ENCODE measurements at places on chromosomes 1 and 21.
A peak's percentile ranks its signal among the peaks of the same experiment; 100 is the strongest.

DNA sequence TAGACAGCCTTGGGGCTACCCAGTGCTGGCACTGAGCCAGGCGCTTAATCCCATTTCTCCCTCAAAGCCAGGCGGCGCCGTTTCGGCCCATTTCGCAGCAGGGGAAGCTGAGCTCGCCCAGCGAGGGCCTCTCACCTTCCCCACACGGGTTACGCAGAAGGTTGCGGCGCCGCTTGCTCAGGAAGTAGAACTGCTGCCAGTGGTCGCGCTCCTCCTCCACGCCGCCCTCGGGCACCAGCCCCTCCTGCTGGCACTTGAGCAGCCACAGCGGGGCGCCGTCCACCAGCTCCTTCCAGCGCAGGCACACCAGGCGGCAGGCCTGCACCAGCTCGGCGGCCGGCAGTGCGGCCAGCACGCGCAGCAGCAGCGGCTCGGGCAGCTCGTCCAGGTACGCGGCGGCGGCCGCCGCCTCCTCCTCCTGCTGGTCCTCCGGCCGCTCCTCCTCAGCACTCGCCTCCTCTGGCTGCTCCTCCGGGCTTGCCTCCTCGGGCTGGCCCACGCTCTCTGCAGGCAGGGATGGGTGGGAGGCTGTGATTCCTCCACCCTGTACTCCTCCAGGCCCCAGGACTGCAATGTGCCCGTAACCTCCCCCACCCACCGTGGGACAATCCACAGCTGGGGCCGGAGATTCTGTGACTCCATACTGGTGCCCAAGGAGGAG is 3.8 kb downstream of the FBXO2 start:
- DNase-seq, result peak; percentile 93

- DNase-seq, result no peak
These were observed 34.2 kb upstream of the VTCN1 start for GRCh38 chr1:117244971-117245370.

GRCh38 chr1:85220756-85221201 is 20.0 kb upstream of the SYDE2 start:
- no peak for DNase-seq

GRCh38 chr1:216700779-216701178 is 22.4 kb downstream of the ESRRG start:
- no peak for DNase-seq

DNA sequence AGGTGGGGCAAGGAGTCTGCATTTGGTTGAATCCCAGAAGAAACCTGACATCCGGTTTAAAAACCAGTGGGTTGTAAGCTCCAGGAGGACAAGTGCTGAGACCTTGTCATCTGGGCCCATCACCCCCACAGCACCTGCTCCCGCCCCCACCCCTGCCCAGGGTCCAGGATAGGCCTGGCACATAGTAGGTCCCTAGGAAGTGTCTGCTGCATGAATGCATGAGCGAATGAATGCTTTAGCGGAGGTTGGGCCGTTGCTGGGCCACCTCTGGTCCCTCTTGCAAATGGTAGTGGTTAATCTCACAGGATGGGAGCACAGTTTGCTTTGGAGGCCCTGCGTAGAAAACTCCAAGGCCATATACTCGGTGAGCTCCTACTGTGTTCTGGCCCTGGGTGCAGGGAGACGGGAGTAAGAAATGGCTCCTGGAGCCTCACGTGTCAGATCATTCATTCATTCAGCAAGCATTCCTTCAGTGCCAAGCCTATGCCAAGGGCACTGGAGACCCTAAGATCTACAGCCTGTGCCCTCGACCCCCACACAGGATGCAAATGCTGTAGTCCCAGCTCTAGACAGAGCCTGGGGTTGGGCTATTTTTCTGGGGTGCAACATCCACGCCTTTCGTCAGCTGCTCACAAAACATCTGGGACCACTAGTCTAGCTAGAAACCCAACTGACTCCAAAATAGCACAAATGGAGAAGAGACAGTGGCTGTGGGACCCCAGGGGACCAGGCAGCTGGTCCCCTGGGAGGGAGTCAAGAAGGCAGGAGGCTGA is 28.9 kb downstream of the EPHA2 start:
- DNase-seq, result no peak

DNA sequence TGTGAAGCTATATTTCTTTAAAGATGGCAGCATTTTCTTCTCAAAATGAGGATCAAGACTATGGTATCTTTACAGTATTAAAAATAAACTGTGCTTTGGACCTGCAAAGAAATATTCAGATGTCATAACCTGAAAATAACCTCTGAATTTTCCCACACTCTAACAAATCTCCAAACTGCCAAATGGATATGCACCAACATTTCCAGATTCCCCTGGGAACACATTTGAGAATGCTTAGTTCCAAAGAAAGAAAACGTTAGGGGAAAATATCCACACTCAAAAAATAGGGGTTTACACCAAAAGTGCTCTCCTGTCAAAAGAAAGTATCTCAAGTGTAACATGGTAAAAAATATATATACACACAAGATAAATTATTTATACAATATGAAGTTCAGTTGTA is 69.1 kb upstream of the ARHGAP29 start:
- no peak for DNase-seq

- no peak for DNase-seq
These were observed 110.3 kb upstream of the WNT4 start for GRCh38 chr1:22253012-22253790.

- no peak for DNase-seq
These were observed 21.6 kb upstream of the PTP4A2 start for GRCh38 chr1:31959521-31960340.

DNA sequence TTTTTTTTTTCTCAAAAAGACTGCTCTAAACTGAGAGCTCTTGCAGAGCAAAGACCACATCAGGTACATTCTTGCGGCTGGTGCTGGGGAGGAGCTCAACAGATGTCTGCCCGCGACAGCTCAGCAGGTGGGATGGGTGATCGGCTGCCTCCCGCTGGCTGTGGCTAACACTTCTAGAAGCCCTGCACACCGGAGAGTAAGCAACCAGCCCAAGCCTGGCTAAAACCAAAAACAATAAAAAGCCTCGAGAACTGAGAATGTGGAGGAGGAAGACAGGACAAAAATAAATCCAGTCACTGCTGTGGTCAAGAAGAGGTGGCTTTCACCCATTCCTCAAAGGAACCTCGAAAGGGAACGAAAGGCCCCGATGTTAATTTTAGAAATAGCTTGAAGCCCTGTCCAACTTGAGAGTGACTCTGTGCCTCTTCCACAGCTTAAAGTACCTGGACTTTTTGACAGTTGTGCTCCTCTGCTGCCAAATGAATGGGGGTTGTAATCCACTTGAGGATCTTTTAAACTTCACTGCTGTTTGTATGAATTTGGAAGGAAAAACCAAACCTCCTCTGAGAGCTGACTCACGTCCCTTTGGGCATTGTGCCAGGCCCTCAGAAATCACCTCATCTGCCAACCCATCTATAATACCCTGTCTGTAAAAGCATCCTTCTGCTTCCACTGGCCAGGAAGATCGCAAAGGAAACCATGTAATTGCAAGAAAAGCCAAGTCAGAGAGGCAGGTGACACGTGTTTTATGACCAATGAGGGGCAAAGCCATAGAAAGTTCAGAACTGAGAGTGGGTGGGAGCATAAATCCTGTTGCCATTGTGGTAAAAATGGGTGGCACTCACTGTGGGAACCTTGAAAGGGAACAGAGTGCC is 78.6 kb downstream of the KCNN3 start:
- DNase-seq, result peak; percentile 93

GRCh38 chr21:38367646-38368045 is 110.9 kb downstream of the KCNJ15 start:
- no peak for DNase-seq

DNA sequence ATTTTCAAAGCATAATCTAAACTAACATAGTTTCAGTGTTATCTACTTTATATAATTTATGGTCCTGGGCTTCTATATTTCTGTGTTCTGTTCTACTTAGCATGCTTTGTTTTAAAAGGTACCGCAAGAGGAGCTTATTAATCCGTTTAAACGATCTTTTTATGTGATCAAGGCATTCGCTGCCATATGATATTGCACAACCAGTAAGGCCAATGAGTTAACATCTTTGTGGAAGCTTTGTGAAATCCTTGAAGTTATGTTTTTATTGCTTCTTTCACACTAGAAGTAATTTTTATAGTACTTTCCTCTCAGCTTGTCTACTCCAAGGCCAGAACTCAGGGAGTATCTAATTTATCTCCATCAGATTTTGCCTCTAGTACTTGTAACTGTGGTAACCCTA is 8.9 kb downstream of the LRRC8C start:
- no peak for DNase-seq

GRCh38 chr1:24535021-24535424 is 20.9 kb upstream of the NCMAP start:
- peak; percentile 85 for DNase-seq

GRCh38 chr1:13583966-13584791 is 547 bp downstream of the PDPN start:
- DNase-seq, result no peak

DNA sequence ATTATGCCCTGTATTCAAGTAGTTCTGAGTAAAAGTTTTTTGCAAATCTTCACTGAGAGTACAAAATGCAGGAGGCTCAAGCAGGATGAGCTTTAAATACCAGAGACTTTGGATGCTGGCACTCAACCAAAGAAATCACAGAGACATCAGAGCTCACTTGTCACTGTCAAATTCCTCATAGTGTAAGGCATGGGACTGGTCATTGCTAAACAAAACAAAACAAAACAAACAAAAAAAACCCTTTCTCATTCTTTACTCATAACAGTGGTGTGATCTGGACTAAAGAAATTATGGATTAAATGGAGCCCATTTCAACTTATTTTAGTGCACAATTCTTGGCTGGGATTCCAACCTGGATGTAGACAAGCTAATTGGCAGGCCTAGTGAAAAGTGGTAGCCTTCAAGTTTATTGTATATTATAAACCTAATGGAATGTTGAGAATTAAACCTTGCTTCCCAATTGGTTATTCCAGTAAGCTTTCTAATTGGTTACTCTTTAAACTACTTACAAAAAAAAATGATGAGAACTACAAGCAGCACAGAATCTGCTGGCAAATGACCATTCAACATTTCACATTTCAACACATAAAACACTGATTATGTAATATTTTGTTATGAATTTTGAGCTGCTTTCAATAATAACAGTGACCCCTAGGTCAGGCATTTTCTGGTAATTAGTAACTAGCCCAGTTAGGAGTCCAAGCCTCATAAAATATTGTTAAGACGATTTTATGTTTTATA is 30.6 kb upstream of the NEK7 start:
- DNase-seq, result no peak

DNA sequence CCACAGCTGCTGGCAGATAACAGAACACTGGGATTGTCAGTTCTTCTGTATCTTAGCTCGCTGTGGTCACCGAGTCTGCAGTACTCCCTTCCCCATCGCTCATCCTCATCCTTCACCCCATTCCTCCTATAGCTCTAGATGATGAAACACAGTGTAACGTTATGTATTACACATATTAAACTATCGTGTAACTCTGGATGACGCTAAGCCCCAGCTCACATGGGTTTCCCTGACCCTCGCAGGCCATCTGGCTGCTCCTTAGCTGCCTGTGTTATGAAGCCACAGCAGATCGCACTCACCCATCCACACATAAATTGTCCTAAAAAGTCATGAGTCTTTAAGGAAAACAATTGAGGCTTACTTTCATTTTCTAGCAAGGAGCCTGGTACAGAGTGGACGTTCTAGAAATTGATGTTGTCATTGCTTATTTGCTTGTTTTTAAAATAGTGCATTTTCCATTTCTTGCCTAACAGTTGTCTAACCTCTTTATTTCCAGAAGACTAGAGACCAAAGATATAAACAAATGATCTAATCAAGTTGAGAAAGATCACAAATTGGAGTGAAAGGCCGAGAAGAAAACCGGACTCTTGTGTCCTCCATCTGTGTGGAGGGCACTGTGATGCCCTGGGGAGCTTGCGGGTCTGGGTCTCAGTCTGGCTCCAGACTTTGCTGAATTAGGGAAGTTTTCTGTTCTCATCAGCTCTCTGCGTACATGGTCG is 24.3 kb upstream of the PCP4 start:
- DNase-seq, result no peak

GRCh38 chr1:51750729-51751128 is 127.8 kb downstream of the NRDC start:
- DNase-seq, result no peak

DNA sequence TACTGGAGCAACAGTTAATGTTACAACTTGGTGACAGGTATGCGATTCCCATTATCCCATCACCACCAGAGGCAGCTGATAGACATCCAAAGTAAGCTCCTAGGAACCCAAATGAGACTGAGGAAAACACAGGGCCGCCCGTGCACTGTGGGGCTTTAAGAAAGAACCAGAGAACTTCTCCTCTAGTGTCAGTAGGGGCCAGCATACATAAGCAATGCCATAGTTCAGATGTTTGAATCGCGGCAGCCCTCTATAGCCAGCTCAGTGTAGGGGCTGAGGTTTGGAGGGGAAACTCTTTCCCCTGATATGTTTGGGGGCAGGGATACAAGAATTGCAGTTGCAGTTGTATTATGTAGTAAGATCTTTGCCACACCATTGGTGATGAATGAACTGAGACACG is 593.3 kb upstream of the NCAM2 start:
- no peak for DNase-seq

GRCh38 chr1:119815361-119815760 is 4.1 kb upstream of the REG4 start:
- DNase-seq, result no peak

GRCh38 chr1:71592646-71593274 is 511.9 kb upstream of the ZRANB2 start:
- no peak for DNase-seq

DNA sequence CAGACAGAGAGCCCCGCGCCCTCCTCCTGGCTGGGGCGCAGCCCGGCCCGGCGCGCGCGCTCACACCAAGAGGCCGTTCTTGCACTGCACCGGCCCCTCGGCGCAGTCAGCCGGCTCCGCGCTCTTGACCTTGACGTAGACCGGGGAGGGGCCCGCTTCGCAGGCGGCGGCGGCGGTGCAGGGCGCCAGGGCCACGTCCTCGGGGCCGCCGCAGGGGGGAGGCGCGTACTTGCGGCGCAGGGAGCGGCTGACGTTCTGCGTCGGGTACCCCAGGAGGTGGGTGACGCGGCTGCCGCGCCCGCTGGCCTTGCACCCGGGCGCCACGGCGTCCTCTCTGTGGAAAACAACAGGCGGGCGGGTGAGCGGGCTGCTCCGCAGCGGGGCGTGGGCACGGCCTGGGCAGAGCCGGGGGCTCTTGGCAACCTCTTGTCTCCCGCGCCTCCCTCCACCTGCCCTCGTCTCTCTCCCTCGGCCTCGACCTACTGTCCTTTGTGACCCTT is 7.7 kb downstream of the VSIG8 start:
- peak; percentile 79 for DNase-seq

DNA sequence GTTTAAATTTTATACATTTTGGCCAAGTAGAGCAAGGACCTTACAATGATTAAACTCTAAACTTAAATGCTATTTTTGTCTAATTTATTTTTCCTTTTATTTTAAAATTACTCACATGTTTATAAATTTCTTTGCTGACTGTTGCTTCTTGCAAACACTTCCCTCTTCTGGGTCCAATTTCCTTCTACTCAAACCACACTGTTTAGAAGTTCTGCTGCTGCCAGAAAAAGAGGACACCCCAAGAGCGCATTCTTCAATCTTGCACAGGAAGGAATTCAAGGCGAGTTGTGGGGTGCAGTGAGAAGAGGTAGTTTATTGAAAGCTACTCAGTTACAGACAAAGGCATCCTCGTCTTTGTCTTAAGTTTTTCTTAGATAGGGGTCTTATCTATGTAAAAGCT is 88.5 kb upstream of the NEK7 start:
- DNase-seq, result no peak

Data from activated CD8-positive, alpha-beta T cell treated with anti-CD3 and anti-CD28 coated beads, Interleukin-2, amount 10 ng/mL, durations not matched to agents 7 days and 5 days (primary cell).